ENCODE measurements at places on chromosomes 3 and 15.

DNA sequence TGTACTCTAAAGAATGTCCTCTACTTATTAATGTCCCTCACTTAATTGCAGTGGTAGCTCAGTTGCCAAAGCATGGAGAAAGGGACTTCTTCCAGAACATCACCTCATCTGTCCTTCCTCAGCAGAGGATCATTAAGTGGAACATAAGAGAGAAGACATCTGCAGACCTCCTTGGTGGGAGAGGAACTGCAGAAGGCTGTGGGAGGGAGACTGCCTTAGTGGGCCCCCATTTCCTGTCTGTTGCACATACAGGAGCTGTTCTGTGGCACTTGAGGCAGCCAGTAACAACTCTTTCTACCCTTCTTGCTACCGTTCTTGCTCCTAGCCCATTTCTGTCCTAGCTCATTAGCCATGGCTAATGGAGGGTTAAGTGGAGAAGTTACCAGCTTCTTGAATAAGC is 33.6 kb downstream of the HPS3 start:
- no peak for DNase-seq

GRCh38 chr15:93823971-93824913 is 407.1 kb upstream of the MCTP2 start:
- DNase-seq = no peak

GRCh38 chr3:67401921-67402320 is 252.5 kb downstream of the SUCLG2 start:
- DNase-seq = no peak

- no peak for DNase-seq
These were observed 91.9 kb upstream of the SNRPN start for GRCh38 chr15:24862726-24863521.

- no peak for DNase-seq
These were observed 165.5 kb upstream of the MLF1 start for GRCh38 chr3:158405507-158405906.

- DNase-seq = peak; percentile 84
These were observed 1.6 kb upstream of the NTRK3 start for GRCh38 chr15:88258093-88258641.
